ENCODE measurements at places on chromosomes 5 and 9.

- no peak for DNase-seq
Measured at GRCh38 chr5:178318893-178319292, 86.3 kb upstream of the PHYKPL start.

DNA sequence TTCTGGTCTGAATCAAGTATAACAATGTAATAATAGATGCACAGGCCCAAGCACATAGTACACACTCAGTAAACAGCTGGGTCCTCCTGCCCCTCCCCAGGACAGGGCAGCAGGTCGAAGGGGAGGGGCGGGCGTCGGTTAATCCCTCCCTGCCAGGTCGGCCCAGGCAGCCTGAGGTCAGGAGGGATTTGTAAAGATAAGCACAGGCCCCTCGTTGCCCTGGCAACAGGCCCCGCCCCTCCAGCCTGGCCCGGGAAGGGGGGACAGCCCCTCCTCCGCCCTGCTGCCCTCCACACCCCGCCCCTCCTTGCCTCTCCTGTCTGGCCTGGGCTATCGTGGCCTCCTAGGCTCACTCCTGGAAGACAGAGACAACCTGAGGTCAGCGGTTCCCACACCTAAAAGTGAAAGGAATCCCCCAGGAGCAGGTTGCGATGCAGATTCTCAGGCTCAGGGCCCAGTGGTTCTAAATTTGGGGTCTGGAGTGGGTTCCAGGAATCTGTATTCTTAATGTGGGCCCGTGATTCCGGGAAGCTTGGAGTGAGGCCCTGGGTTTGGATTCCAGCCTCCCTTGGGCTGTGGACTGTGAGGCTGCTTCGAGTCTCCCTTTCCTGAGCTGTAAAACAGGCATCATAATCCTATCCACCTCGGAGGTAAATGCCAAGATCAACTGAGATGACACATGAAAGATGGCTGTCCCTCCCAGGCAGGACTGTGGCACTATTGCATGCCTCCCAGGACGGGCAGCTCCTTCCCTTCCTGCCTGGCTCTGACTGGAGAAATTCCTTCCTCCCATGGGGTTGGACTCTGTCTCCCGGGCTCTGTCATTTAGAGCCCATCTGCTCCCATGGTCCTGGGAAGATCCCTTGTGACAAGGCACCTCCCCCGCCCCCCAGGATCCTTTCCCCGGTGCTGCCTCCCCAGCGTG lies 4.4 kb downstream of the CRB2 start:
- no peak for DNase-seq

GRCh38 chr9:84293001-84293798 lies 47.4 kb downstream of the SLC28A3 start:
- DNase-seq: no peak

DNA sequence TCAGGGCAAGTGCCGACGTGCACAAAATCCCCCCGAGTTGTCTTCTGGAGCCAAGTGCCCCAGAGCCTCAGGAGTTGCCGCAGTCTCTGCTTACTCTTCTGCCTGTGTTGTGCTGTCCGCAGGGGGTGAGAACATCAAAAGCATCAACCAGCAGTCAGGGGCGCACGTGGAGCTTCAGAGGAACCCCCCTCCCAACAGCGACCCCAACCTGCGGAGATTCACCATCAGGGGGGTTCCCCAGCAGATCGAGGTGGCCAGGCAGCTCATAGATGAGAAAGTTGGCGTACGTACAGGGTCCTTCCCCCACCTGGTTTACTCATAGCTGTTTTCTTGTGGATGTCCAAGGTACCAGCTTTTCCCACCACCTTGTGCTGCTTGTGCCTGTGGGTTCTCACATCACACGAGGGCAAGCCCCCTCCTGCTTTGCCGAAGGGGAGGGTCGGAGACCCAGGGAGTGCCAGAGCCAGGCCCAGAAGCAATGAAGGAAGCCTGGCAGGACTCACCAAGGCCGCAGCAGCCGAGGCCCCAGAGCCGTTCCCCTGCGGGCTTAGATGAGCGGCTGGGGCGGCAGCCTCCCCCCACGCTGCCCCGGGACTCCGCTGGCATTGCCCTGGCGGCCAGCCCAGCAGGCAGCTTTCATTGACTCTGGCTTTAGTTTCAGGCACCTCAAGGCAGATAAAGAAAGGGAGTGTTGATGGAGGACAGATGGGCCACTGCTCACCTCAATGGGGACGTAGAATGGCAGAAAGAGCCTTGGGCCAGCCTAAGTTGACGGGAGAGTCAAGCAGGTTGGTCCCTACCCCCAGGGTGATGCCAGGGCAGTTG lies 33.7 kb upstream of the PRDM12 start:
- no peak for DNase-seq

- DNase-seq: no peak
Measured at GRCh38 chr5:152397581-152397980, 7.5 kb downstream of the NMUR2 start.

GRCh38 chr9:126696401-126697145 lies 82.8 kb downstream of the LMX1B start:
- no peak for DNase-seq

DNA sequence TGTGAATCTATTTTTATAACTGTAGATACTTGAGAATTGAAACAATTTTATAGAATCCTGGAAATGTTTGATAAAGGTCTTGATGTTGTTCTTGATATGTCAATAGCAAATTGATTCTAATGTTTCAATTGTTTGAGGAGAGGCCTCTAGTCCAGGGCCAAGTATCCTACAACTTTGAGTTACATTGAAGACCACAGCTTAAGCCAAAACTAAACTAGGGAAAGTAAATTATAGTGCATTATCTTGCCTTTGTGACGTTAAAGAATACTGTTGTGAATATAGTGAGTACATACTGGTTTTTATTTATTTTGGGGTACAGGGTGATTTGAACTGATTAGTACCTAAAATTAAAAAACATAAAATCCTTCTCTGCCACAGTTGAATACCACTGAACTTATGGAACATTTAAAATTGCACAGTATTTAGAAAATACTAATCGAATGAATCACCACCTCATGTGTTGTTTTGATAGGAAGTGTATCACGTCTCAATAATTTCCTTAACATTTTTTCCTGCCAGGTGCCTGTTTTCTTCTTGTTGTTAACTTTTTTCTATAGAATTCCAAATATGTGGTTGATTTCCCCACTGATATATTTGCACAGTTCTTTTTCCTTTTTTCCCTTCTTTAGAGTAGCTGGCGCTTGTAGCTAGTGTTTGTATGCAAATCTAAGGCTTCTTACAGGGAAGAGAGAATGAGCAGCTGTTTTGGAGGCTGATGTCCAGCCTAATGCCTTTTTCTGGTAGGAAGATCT lies 12.5 kb downstream of the ARHGEF28 start:
- peak; percentile 27 for DNase-seq

DNA sequence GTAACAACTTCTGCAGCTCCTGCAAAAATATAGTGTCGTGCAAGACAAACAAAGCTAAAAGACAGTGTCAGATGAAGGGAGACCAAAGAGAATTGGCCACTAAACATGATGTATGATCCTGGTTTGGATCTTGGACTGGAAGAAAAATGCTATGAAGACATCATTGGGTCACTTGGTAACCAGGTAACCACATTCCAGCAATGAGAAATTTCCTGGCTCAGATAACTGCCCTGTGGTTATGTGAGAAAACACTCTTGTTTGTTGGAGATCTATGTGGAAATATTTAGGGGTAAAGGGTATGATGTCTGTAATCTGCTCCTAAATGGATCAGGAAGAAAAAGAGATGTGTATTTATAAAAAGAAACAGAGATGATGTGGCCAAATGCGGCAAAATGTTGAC lies 45.5 kb upstream of the ANKRD33B start:
- no peak for DNase-seq

DNA sequence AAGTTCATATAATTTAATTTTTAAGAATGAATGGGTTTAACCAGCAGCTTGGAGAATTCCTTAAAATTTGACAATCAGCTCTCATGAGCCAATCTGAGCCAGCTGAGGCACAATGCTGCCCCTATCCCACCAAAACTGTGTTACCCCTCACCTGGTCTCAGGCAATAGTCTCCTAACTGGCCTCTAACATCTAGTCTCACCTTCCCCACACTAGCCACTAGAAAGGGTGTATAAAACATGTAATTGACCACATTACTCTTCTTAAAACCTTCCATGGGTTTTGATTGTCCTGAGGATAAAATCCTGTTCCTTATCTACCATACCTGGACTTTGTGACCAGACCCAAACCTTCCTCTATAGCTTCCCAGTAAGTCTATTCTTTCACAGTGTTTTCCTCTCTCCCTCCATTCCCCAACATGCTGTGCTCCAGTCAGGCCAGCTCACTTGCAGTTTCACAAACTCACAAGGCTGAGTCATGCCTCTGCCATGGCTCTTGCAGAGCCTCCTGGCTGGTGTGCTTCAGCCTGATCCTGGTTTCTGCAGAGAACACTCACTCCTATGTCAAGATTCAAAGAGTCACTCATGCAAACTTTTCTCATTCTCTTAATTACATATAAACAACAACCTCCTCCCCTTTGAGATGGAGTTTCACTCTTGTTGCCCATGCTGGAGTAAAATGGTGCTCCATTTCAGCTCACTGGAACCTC lies 16.0 kb upstream of the ZCCHC7 start:
- DNase-seq: peak; percentile 42

DNA sequence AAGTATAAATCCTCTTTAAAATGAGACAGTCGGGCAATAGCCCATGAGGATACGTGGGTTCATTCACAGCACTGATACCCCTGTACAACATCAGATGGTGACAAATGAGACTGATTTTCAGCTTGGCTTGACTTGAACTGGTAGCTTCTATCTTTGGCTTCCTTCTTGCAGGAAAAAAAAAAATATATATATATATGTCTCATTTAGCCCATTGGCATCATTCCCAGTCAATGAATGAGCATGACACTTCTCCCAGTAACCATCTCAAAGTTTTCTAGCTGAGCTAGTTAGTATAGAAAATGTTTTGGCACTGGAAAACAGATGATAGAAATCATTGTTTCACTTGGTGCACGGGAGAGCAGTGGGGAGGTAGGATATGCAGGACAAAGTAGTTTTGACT lies 222.5 kb upstream of the TAS2R1 start:
- no peak for DNase-seq

- no peak for DNase-seq
Measured at GRCh38 chr9:126723807-126724172, 81.0 kb upstream of the ZBTB43 start.
